Right kidney (tissue), 9 donors: ENCODE measurements at places on chromosomes 12 and 14.
A peak's percentile ranks its signal among the peaks of the same experiment; 100 is the strongest.

- DNase-seq, result no peak
Measured at GRCh38 chr12:115096588-115097397, 412.8 kb upstream of the TBX3 start.

DNA sequence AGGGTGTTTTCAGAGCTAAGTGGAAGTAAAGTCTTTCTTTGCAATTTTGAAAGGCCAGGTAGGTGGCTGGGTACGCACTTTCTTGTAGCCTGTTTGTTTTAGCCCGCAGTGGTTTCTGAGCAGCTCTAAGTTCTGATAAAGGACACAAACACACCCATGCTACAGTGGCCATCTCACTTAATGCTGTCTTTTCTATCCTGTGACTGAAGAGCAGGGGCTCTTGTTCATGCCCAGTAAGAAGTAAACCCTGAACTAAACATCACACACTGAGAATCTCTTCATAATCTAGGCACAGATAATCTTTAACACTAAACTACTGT lies 427.2 kb downstream of the RAD51B start:
- DNase-seq, result no peak

DNA sequence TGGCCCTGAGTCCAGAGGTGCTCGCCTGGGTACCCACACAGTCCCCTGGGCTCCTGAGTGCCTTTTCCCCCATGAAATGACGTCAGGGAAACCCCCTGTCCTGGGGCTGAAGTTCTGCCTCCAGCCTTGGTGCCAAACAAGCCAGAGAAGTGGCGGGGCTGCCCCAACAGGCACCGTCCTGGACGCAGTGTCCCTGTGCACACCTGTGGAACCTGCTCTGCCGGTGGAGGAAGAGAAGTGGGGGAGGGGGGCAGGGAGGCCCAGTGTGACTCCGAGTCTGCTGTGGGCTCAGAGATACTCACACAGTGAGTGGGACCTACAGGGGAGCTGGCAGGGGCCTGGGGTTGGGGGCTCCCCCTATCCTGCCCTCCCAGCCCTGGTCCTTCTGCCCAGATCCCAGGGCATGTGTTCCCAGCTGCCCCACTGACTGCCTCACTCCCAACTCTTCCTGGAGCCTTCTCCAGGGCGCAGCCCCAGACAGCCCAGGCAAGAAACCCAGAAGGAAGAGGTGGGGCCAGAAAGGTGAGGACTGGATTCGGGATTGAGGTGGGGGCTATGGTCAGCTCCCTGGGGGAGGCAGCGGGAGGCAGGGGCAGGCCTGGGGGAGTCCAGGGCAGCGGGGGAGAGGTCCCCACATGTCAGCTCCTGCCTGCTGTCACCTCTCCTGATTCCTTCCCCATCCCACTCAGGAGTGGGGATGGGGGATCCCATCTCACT lies 24.7 kb downstream of the CCDC85C start:
- peak; percentile 35 for DNase-seq

DNA sequence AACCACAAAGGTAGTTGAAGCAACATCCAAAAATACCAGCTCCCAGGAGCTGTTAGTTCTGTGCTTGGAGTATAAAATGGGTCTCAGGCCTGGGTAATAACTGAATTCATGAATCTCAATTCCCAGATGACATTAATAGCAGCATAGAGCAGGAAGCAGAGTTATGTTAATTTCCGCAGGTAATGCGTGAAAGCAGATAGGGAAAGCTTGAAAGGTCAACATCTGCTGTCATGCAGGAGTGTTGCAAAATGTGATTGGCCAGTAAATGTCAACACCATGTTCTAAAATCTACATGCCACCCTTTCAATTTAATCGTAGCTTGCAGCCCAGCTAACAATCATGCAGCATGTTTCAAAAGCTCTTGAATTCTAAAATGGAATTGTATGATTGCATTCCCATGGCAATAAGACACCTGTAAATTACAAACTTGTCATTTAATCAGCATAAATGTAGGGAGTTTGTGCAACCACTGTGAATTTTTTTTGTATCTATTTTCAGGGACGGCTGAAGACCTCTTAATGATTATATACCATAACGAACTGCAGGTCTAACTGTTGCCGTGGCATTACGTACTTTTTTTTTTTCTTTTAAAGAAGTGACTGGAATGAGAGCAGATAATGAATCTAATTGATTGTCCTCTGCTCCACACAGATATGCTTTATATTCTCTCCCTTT lies 635.8 kb upstream of the FOXG1 start:
- DNase-seq, result no peak

DNA sequence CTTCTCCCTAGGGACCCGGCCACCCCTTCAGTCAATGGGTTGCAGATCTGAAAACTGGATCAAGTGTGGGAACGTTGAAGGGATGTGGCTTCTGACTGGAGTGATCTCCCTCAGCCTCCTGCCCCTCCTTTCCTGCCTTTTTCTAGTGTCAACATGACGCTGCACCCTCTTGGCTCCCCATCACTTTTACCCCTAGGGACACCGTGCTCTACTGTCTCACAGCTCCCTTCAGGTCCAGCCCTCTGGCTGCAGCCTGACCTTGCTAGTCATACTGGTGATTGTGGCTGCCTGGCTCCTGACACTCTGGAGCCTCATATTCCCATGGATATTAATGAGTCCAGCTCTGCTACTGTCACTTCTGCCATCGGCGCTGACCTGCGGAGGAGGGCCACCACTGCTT lies 51.5 kb upstream of the RASSF3 start:
- DNase-seq, result no peak

DNA sequence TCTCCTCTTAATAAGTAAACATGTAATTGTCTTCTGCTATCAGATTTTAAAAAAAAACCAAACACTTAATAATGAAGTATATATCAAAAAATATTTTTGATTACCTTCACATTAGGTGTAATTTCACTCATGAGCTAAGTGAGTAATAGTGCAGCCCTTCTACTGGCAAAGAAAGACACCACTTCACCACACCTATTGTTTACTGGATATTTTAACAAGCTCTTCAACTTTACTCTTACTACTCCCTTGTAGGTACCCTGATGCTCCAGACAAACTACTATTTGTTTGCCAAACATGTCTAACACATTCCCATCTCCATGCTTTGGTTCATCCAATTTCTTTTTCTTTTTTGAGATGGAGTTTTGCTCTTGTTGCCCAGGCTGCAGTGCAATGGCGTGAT lies 36.9 kb upstream of the WDR89 start:
- no peak for DNase-seq

DNA sequence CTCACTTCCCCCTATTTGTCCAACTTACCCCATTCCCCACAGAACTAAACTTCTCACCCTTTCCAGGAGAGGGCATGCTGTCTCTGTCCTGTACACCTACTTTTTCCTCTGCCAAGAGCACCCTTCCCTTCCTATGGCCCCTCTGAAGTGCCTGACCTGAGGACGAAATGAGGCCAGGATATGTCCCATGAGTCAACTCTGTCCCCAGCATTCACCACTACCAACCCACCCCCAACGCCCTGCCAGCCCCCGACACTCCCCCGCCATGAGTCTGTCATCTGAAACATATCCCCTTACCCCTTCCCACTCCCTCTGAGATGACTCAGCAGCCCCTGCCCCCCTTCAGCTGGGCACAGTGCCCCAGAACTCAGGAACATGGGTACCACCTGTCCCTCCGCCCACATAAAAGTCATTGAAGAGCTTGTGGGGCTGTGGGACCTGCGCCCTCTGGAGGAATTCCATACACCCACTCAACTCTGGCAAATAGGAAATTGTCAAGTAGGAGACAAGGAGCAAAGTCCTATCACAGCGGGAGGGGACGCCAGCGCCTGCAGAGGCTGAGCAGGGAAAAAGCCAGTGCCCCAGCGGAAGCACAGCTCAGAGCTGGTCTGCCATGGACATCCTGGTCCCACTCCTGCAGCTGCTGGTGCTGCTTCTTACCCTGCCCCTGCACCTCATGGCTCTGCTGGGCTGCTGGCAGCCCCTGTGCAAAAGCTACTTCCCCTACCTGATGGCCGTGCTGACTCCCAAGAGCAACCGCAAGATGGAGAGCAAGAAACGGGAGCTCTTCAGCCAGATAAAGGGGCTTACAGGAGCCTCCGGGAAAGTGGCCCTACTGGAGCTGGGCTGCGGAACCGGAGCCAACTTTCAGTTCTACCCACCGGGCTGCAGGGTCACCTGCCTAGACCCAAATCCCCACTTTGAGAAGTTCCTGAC lies 26.3 kb downstream of the ITGA7 start:
- DNase-seq, result peak; percentile 71

GRCh38 chr14:66341239-66341638 lies 144.9 kb upstream of the CCDC196 start:
- DNase-seq, result no peak

DNA sequence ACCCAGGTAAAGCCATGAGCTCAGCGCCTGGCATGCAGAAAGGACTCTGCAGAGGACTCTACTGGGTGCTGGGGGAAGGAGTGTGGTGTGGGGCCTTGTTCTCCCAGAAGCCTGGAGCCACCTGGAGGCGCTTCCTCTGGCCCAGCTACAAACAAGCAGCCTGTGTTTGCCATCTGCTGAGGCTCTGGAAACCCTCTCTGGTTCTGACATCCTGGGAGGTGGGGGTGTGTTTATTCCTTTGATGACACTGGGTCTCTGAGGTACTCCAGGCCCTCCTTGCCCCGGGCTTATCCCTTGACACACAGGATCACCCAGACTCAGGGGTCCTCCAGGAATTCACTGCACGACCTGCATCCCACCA lies 44.9 kb downstream of the RNF34 start:
- no peak for DNase-seq

DNA sequence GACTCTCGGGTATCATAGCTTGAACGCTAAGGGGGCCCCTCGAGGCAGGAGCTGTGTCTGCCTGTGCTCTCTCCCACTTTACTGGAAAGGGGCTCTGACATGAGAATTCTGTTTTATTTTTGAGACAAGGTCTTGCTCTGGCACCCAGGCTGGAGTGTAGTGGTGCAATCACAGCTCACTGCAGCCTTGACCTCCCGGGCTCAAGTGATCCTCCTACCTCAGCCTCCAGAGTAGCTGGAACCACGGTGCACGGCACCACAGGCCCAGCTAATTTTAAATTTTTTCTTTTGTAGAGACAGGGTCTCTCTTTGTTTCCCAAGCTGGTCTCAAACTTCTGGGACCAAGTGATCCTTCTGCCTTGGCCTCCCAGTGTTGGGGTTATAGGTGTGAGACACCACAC lies 77.7 kb downstream of the PAPOLA start:
- DNase-seq, result no peak

DNA sequence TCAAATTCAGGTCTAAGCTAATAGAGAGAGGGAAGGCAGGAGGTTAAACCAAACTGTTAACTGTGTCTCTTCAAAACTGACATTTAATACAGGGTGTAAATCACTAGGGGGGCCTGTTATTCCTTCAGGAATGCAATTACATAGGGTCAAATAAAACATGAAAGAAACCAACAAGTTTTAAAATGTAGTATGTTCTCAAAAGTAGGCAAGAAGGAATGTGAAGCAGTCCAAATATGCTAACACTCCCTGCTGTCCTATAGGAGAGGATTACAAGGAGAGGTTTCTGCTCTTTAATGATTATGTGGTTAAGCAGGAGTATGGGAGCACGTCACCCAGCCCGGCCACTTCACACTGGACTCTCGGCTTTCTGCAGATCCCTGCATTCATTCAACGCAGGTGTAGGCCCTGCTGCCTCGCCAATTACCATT lies 42.5 kb upstream of the BMP4 start:
- DNase-seq, result peak; percentile 37

DNA sequence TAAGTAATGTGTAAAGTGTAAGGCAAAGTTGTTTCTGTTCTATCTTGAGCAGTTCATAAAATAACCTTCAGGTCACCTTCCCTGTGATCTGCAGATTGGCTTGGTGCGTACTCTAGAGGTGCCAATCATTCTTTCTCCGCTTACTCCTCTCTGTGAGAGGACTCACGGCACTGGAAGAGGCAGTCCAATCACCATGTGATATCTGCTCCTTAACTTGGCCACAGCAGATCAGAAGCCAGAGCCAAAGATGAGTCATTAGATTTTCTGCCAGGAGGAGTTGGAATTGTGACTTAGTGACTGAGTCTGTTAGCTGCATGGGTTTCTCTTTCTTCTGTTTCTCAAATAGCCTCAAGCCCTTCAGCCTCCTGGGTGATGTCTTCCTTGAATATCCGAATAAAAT lies 165.5 kb downstream of the SLC41A2 start:
- DNase-seq, result no peak

GRCh38 chr14:60977847-60978246 lies 3.0 kb downstream of the TRMT5 start:
- no peak for DNase-seq

DNA sequence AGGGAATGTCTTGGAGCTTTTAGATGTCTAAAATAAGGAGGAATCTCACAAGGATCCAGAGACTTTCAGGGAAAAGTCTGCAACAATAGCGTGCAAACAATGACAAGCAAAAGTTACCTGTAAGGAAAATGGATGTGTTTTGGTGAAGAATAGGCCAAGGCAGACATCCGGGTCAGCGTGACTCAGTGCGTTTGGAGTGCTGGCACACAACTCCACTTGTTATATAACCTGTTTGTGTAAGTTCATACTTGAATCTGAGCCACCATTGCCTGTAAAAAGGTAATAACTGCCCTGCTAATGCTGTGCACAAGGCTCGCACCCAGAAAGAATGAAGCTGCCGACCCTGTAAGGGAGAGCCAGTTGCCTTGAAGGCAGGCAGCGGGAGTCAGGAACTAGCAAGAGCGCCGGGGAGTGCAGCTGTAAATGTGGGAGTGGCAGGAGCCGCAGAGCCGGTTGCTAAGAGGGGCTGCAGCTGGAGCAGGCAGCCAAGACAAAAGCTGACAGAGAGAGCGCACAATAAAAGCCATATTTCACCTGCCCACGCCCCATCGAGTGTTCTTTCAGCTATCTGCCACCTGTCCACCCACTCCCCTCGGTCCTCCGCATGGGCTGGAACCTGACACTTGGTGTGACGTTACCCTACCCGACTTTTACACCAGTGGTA lies 638.5 kb upstream of the MIS18BP1 start:
- DNase-seq, result peak; percentile 42

DNA sequence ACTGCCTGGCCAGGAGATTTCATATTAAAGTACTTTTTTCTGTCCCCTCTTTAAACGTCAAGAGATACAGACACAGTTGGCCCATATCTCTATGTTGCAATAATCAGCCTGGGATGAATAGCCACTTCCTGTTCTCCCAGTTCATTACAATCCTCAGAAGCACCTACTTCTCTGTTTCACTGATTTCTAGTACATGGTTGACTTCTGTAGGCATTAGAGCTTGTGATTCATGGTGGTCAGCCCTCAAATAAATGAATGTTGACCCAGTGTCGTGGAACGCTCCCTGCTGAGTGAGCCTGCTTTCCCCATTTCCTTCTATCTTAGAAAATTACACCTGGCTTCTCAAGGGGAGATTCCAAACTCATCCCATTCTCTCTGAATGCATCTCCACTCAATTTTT lies 416.7 kb downstream of the PDZRN4 start:
- DNase-seq, result no peak

GRCh38 chr12:105451211-105451610 lies 120.7 kb downstream of the C12orf75 start:
- DNase-seq, result no peak
